ENCODE measurements at places on chromosomes 4 and X.

GRCh38 chr4:174579421-174579820 lies 57.1 kb upstream of the HPGD start:
- no peak for DNase-seq

DNA sequence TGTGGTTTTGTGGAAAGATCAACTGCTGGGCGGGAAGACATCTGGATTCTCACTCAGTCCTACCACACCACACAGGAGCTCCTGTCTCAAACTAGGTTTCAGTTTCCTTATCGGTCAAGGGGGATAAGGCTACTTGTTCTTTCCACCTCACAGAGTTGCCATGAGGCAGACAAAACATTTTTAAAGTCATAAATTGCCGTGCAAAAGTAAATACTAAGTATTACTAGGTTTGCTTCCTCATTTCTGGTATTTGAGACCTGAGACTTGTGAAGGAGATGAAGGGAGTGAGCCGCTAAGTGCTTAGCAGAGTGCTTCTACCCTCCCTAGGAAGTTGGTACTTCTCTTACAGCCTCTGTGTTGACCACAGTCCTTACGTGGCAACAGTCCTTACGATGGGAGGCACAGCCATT lies 1.5 kb downstream of the LAP3 start:
- no peak for DNase-seq

DNA sequence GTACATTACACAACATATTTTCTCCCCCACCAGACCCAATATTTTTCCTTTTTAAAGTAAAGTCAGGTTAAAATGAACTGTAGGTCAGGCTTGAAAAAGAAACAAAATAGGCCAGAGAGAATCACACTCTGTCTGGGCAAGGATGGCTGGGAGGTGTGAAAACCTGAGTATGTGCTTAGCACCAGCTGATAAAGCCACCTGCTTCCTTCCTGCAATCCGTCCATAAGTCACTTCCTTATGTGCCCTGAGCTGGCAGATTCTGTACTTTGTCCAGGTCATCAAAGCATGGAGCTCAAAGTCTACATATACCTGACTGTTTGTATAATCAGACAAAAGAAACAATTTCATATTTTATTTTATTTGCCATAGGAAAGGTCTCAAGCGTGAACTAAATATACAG lies 37.7 kb downstream of the ANTXR2 start:
- DNase-seq, result no peak

- DNase-seq, result no peak
These were observed 61.4 kb downstream of the WFS1 start for GRCh38 chr4:6331018-6331417.

- DNase-seq, result no peak
These were observed 13.1 kb downstream of the SLC25A5 start for GRCh38 chrX:119481323-119481801.

DNA sequence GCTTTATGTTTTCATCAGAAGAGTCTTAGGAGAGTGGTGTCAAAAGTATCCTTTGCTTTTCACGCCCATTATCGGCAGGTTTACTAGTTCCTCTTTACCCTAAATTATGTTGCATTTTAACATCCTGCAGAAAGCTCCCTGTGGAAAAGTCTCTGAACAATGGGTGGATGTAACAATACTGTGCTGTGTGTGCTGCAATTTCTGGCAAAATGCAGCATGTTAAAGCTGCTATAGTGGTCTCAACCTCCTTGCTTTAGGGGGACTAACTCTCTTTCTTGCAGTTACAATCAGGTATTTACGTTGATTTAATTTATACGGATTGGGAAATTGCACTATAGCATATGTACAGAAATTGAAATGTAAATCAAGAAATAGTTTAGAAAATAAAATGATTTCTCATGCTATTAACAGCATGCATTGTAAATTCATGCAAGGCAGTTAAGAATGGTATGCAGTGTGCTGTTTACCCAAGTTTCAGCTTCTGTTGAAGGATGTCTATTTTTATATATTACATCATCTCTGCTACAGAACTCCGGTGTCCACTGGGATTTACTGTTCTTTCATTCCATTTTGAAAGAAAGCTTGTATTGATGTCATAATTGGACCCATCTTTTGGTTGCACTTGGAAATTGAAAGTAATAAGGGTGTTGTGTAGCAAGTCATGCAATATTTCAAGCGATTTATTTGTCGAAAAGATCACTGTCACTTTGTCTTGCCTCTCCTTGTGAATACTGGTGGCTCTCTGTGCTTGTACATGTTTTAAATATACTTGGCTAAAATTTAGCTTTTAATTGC lies 145.7 kb downstream of the RAPGEF2 start:
- DNase-seq, result no peak

GRCh38 chr4:83771113-83771705 lies 235.3 kb downstream of the GPAT3 start:
- DNase-seq, result peak; percentile 51

GRCh38 chrX:100591256-100592051 lies 6.7 kb downstream of the TNMD start:
- DNase-seq, result no peak

DNA sequence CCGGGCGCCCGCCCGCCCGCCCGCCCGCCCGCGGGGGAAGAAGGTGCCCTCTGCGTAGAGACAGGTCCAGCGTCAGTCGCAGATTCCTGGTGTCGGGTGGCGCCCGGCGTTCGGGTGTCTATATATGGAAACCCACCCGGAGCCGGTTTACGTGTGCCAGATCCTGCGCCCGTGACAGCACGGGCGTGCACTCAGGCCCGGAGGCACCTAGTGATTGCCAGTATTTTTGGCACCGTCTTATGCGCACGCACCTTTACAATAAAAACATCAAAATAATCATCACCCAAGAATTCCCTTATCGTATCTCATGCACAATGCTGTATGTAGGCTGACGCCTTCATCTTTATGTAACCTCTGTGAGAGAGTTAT lies 519 bp downstream of the SLC25A4 start:
- peak; percentile 54 for DNase-seq

- peak; percentile 86 for DNase-seq
These were observed 25.0 kb downstream of the TACC3 start for GRCh38 chr4:1746265-1746691.

DNA sequence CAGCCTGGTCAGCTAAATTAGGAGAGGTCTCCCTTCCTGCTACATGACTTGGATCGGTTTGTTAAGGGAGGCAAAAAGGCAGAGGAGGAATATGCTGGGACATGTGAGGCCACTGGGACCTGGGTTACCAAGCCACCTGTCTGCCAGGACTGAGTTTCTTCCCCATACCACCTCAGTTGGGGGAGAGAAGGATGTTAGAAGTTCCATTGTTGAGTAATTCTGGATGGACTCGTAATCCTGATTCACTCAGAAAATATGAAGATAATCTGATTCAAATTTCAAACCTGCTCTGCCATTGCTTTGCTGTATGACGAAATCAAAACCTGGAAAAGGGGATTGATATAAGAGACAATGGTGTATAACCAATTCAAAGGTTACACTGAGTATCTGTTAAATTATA lies 97.4 kb upstream of the S100G start:
- DNase-seq, result no peak

- DNase-seq, result no peak
These were observed 149.2 kb downstream of the TBL1X start for GRCh38 chrX:9614016-9614415.

DNA sequence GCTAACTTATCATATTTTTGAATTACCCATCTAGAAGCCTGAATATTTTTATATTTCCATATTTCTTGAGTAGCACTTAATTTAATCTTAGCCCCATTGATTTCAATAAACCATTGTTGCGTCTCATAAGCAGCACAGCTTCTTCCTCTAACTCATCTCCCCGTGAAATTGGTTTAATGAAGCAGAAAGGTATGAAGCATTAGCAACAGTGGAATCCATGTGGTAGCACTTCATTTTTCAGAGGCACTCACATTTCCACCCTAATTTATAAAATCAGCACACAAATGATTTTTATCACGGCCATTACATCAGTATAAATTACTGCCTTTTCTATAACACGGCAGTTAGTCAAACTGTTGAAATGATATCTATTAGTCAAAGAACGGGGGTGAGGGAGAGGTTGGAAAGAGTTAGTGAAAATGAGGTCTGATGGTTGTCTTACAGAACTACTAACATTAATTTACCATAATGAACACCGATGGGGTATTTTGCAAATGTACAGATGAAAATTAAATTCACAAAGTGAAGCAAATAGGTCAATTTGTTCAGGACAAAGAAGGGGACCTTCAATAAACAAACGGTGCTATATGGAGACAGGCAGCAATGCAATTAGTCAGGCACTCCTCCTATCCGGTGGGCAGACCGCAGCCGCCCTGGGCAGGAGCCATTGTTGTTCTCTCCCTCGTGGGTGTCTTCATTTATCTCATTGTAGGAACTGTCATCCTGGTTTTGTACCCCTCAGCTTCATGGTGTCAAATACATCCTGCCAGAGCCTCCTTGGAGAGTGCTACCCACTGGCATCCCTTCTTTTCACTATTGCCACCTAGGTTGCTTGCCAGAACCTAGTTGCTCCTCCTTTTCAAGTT lies 205.7 kb downstream of the SOX3 start:
- DNase-seq, result peak; percentile 59

GRCh38 chrX:134246282-134246681 lies 9.3 kb downstream of the CCDC160 start:
- DNase-seq, result no peak

GRCh38 chr4:4270529-4270928 lies 19.4 kb downstream of the LYAR start:
- no peak for DNase-seq
